Epithelial cell of proximal tubule (primary cell): ENCODE measurements at places on chromosomes 3 and 15. TPM values are rescaled to one million over a fixed set of nuclear protein-coding genes. Genes with fewer than 3 reads are reported as not detected.

GRCh38 chr3:59502806-59503205 is 453.0 kb upstream of the CFAP20DC start:
- no peak for DNase-seq

- DNase-seq, result no peak
Measured at GRCh38 chr3:44522494-44522933, 32.5 kb upstream of the ZKSCAN7 start.

- peak; percentile 68 for DNase-seq
Measured at GRCh38 chr15:72227192-72227586, 3.8 kb downstream of the PKM start.

DNA sequence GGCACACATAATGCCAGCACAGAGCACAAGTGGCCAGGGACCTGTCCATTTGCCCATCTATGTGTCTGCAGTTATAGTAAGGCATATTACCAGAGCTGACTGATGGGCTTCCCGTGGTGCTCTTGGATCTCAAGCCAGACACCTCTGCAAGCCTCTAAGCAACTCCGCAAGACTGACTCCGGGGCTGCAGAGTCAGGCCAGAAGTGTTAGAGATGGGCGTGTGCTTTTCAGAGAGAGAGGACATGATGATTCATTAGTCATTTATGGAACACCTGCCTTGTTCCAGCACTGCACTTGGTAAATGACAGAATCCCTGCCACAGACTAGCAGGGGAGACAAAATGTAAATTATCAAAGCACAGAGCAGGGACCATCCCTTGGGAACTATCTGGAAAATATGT is 559.0 kb downstream of the PDCD6IP start:
- no peak for DNase-seq

DNA sequence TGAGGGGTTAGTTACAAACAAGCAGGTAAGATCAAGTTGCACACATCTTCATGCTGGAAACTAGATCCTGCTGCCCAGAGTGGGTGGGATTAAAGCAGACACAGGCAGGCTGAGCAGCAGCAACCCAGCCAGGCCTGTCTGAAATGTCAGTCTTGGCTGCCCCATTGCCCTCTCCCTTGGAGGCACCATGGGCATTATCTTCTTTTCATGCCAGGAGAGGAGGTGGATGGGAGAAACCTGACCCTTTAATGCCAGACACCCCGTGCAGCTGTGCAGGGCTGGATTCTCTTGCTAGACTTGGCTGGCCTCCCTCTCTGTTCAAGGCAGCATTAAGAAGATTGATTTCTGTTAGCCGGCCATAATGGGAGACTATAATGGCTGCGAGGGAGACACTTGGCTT is 23.0 kb upstream of the EPHB1 start:
- DNase-seq, result no peak

- DNase-seq, result no peak
Measured at GRCh38 chr3:62361261-62361660, 12.1 kb downstream of the FEZF2 start.

DNA sequence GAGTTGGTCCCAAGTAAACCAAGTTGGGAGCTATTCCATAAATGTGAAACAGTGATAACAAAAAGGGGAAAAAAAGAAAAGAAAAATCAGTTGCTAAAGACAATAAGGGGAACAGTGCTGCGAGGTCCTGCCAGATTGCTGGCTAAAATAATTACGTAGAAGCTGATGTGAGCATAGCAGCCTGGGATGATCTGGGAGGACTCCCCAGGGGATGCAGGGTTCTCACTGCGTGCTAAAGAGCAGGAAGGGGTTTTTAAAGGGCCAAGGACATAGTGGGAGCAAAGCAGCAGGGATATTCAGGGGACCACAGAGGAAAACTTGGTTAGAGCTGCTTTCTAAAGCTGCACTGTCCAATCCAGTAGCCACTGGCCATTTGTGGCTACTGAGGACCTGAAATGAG is 133.0 kb upstream of the UMPS start:
- no peak for DNase-seq

GRCh38 chr3:143429628-143430514 is 310.3 kb downstream of the CHST2 start:
- no peak for DNase-seq

- DNase-seq, result no peak
Measured at GRCh38 chr3:64398476-64398875, 173.2 kb upstream of the PRICKLE2 start.

GRCh38 chr3:31009881-31010280 is 115.4 kb upstream of the GADL1 start:
- DNase-seq, result no peak

GRCh38 chr15:82742134-82742533 is 32.5 kb upstream of the AP3B2 start:
- DNase-seq, result no peak

DNA sequence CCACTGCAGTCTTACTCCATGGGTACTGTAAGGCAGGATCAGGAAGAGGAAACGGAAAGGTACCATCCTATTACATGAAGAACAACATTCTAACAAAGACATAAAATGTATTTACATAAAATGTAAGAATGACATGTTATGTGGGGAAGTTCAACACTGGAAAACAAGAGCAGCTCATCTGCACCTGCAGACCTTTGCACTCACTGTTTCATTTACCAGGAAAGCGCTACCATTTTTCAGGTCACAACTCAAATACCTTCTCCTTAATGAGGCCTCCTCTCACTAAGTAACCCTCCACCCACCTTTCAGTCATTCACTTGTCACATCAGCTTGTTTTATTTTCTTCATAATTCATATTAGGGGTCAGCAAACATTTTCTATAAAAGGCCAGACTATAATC is 2.6 kb downstream of the TMCC1 start:
- no peak for DNase-seq

DNA sequence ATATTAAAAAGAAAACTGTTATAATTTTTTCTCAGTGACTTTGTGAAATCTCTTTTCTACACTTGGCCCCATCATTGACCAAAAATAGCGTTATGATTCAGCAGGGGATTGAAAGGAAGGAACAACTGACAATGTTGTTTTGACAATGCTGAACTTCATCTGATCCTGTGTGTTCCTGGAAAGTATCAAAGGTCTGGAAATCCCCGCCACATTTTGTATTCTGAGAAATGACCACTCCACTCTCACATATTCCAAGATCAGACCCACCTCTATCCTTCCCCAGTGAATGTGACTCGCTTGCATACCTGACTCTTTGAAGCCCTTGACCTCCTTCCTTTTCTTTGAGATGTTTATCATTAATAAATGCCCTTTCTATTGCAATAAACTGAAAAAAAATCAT is 9.7 kb upstream of the RIOX2 start:
- DNase-seq, result peak; percentile 37

GRCh38 chr3:171347301-171348039 is 112.7 kb downstream of the TNIK start:
- DNase-seq, result no peak

- DNase-seq, result no peak
Measured at GRCh38 chr3:156474560-156475389, 80.1 kb downstream of the SSR3 start.

GRCh38 chr15:49558929-49559328 is 61.7 kb downstream of the FAM227B start:
- no peak for DNase-seq

DNA sequence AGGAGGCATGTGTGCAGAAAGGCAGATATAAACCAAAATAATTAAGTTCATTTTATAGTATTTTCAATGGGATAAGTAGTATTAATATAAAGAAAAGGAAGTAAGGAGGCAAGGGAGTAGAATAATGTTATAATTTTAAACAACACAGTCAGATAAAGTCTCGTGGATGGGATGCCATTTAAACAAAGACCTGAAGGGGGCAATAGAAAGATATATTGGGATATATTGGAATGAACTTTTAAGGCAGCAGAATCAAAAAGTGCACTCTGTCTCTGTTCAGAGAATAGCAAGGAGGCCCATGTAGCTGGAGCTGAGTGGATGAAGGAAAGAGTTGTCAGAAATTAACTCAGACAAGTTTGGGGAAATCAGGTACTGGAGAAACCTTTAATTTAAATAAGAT is 158.7 kb downstream of the CGGBP1 start:
- DNase-seq, result no peak

DNA sequence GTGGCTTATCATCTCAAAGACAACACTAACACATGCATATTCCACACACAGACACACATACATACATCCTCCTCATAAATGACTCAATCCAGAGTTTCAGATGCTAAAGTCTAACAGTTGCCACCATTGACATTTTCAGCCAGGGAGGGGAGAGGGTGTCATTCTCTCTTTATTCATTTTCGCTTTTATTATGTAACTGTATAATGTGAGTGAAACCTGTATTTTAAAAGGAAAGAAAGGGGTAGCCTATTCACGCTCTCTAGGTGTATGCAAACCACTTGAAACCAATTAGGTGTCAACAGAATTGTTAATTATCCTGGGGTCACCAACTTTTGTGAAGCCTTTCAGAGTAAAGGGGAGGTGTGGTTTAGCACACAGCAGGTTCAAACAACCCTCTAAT is 1282.9 kb downstream of the ROBO2 start:
- no peak for DNase-seq

DNA sequence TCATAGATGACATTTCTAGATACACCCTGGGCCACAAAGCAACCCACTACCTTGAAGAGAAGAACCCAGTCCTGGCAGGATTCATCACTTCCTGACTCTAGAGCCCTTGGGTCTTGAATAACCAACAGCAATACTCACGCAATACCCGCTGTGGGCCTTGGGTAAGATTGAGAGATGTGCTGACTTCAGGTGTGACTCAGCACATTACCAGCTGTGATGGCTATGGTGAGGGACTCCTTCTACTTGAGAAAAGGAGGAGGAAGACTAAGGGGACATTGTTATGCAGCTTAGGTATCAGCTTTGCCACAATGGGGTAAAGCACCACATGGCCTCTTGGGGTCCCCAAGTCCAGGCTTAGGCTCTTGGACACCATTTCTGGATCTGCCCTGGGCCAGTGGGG is 14.9 kb downstream of the C3orf33 start:
- no peak for DNase-seq

GRCh38 chr3:56469141-56469540 is 874 bp upstream of the ERC2 start:
- no peak for DNase-seq

GRCh38 chr3:43214616-43215015 is 71.7 kb upstream of the SNRK start:
- DNase-seq, result peak; percentile 69

GRCh38 chr15:82856397-82857170 is 47.2 kb downstream of the WHAMM start:
- DNase-seq, result no peak

ATP8B4 gene
- total RNA-seq, result not detected in 2 replicates

ADAMTSL3 gene
- 0.58 and 0.65 TPM in 2 replicates for total RNA-seq

WDR93 gene
- not detected in 2 replicates for total RNA-seq

PRSS50 gene
- total RNA-seq, result not detected in 2 replicates

PEX11A gene
- total RNA-seq, result 3.5 and 4.5 TPM in 2 replicates

PHC3 gene
- 13.0 and 18.5 TPM in 2 replicates for total RNA-seq

AGBL1 gene
- total RNA-seq, result not detected in 2 replicates
